ENCODE measurements at places on chromosomes 1 and 21.

DNA sequence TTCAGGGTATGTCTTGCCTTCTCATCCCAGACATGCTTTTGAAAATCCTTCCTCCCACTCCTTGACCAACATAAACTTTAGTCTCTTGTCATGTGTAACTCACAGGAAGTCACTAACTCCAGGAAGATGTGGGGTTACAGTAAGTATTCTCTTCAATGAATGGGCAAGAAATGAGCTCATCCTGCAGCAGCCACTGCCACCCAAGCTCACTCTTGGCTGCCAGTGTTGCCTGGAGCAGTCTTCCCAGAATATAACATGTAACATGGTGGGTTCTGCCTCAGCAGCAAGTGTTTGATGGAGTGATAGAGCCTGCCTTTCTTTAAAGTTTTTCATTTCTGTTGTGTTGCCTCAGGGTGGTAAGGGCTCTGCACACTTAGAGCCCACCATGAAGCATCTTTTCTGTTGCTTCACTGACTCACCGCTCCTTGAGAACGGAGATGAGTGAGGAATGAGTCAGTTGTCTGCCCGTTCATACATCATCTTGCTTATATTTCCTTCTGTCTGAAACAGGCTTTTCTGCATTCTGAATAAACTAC, 187.0 kb downstream of the TPR start:
- no peak for DNase-seq

DNA sequence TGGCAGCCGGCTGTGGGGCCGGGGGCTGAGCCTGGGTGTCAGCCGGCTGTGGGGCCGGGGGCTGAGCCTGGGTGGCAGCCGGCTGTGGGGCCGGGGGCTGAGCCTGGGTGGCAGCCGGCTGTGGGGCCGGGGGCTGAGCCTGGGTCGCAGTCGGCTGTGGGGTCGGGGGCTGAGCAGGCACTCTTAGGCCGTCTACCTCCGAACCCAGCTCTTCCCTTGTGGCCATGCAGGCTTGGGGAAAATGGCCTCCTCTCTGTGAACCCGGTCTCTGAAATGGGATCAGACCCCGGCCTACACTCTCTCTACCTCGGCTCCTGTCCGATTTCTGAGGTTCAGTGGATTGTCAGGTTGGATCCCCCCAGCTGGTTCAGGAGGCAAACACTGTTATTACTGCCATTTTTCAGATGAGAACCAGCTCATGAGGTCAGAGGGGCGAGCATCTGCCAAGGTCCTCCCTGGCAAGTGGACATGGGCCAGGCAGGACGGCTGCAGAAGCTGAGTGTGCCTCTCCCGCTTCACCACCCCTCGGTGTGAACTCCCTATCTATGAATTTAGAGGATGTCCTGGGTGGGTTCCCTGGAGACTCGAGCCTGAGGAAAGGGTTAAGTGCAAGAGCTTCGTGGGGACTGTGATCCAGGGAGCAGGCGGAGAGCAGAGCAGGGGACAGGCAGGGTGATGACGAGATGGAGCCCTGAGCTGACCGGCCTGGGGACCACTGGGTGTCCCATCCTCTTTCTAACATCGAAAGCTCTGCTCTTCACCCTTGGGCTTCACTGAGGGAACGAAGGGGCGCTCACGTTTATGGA, 10.9 kb upstream of the COL18A1 start:
- DNase-seq, result no peak

DNA sequence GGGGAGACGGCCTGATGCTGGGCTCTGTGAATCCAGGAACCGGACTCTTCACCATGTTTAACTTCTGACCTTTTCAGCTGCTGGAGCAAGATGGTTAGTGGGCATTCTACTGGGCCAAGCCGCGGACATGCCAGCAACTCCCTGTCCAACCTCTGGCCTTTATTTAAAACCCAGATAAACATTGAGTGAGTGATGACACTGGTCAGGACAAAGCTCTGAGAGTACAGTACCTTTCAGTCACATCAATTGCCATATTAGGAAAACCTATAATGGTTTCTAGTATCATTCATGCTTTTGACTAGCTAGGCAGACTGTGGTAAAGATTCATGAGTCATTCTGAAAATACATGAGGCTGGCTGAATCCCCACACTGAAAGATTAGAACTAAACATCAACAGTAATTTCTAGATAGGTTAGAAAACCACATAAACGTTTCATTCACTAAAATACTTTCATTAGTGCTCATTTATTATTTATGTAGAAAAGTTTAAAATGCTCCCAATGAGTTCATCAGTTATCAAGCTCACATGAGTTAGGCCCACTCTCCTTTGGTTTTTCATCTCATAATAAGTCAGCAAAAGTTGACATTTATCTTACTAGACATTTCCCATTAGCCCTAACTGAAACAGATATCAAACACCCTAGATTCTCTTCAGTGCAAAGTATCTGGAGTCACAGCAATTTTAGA, 7.1 kb upstream of the ACTA1 start:
- DNase-seq, result no peak

- no peak for DNase-seq
Observed at GRCh38 chr21:26055841-26056264, 114.7 kb downstream of the APP start.

- no peak for DNase-seq
Observed at GRCh38 chr1:247445526-247446356, 12.2 kb downstream of the OR2B11 start.

GRCh38 chr1:116284819-116285390, 88.1 kb upstream of the ATP1A1 start:
- no peak for DNase-seq

DNA sequence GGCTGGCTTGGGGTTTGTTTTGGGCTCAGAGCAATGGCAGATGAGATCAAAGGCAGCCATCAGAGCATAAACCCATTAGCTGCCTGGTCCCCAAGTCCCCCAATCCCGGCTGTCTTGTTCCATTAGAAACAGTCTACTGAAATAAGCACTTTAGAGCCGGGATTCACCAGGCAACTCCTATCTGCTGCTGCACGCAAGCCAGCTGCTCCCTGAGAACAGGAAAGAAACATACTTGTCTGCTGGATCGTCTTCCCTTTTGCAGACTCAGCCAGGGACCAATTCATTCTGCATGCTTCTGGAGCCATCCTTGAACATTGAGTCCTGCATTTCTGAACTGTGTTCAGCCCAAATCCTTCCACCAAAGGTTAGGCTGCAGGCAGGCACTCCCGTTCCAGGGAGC, 21.8 kb downstream of the RXRG start:
- no peak for DNase-seq

GRCh38 chr1:168585937-168586336, 9.5 kb downstream of the XCL1 start:
- DNase-seq, result no peak

DNA sequence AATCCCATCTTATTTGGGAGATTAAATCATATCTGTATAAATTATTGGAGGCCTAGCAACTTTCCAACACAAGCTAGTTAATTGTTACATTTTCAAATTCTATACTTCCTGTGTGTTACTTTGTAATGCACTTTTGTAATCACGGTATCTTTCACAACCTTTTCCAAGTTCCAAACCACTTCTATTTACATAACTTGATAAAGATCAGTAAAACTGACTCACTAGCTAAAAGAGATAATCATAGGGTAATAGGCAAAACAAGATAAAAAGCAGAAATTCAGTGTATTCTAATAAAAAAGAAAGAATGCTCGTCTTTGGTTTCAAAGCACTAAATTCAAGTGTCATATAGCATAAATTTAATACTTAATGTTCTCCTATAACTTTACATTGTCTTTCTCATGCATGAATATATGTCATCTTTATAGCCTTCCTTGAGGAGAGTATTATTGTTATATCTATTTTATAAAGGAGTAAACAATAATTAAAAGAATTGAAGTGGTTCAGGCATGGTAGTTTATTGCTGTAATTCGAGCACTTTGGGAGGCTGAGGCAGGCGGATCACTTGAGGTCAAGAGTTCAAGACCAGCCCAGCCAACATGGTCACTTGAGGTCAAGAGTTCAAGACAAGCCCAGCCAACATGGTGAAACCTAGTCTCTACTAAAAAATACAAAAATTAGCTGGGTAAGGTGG, 66.4 kb downstream of the RGS13 start:
- DNase-seq, result no peak
